ENCODE measurements at places on chromosomes 2 and 18.

DNA sequence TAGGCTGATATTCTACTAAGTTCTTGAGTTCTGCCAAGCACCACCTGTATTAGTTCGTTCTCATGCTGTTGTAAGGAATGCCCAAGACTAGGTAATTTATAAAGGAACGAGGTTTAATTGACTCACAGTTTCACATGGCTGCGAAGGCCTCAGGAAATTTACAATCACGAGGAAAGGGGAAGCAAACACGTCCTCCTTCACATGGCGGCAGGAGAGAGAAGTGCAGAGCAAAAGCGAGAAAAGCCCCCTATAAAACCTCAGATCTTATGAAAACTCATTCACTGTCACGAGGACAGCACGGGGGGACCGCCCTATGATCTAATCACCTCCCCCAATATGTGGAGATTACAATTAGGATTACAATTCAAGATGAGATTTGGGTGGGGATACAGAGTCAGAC lies 47.7 kb upstream of the YWHAQ start:
- DNase-seq, result no peak

- DNase-seq, result no peak
These were observed 294.9 kb downstream of the DYSF start for GRCh38 chr2:71748227-71748626.

DNA sequence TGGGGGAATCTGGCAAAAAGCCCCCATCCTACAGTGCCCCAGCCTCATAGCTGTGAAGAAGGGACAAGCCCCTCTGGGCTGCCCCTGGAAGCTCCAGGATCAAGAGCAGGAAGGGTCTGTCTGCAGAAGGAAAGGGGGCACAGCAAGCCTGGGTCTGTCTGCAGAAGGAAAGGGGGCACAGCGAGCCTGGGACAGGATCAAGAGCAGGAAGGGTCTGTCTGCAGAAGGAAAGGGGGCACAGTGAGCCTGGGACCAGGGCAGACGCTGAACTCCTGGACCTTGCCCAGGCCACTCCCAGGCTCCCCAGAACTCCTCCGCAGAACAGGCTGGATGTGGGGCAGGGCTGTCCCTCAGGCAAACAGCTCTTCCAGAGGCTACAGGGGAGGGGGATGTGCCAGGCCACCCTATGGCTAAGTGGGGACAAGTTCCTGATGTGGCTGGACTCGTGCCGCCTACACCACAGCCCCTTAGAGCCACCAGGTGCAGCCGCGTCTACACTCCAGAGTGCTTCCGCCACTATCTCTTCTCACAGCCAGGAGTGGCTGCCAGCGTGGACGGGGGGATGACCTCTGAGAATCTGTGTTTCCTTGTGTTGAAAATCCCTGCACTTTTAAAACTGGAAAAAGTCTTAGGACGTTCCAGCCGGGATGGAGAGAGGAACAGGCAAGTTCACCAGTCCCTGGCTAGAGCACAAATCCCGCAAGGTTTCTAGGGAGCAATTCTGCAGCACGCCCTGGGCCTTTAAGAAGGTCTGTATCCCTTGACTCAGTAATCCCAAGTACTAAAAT lies 20.8 kb downstream of the KIF1A start:
- DNase-seq, result no peak

- no peak for DNase-seq
These were observed 20.4 kb downstream of the CMPK2 start for GRCh38 chr2:6845312-6845711.

GRCh38 chr2:227163485-227163997 lies 464 bp downstream of the COL4A4 start:
- no peak for DNase-seq

- no peak for DNase-seq
These were observed 315.8 kb downstream of the ZNF516 start for GRCh38 chr18:76179257-76179656.

- DNase-seq, result no peak
These were observed 9.8 kb upstream of the KCNIP3 start for GRCh38 chr2:95287336-95287735.

- no peak for DNase-seq
These were observed 266.6 kb upstream of the ID2 start for GRCh38 chr2:8414946-8415879.

GRCh38 chr2:100235098-100235497 lies 87.2 kb downstream of the LONRF2 start:
- DNase-seq, result no peak

GRCh38 chr2:109528811-109529501 lies 84.8 kb downstream of the SEPTIN10 start:
- DNase-seq, result no peak

DNA sequence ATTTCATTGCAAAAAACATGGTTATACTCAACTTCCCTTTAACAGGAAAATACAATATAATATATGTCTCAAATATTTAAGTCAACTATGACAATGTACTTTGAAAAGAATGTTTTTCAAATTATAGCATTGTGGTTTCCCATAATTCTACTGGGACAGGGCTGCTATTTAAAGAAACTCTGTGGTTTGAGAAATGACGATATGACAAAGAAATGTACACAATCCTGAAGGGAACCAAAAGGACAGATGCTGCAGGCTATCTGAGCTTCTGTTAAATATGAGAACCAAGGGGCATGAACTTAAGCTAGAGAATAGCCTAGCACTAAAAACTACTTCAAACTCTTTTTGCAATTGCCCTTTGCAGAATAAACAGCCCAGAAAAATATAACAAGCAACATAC lies 415.9 kb downstream of the GRB14 start:
- DNase-seq, result no peak

- peak; percentile 53 for DNase-seq
These were observed 160.8 kb downstream of the KLHL29 start for GRCh38 chr2:23545811-23546210.

DNA sequence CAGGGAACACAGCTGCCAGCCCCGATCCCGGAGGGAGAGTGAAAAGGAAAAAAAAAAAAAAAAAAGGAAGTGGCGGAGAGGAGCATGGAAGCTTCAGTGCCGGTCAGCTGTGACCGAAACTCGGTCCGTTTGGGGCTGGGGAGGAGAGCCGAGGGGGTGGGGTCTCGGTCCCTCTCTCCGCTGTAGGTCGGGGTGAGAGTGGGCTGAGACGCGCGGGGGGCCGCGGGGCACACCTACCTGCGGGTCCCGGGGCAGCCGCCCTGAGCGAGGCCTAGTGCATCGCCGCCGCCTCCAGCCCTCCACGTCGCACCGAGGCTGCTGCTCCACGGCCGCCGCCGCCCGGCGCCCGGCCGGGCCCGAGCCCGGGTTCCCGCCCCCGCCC lies 536 bp downstream of the VPS54 start:
- DNase-seq, result peak; percentile 30

GRCh38 chr2:119204525-119204924 lies 19.1 kb upstream of the STEAP3 start:
- DNase-seq, result no peak

DNA sequence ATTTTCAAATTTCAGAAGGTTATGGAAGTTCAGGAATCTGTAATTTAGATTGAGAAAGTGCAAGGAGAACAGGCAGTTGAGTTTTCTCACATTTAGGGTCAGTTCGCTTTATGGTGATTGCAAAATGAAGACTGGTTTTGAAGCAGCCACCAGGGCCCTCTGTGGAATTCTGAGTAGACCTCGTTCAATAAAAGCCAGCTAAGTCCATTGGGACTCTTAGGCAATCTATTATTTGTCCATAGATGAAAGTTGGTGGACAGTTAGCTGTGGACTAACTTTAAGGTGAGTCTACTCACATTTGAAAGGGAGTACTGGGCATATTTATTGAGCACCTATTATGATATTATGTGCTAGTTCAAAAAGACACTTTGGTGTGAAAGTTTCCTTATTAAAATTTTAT lies 266.3 kb upstream of the LINC00305 start:
- DNase-seq, result no peak

GRCh38 chr2:239820836-239821693 lies 204.1 kb downstream of the NDUFA10 start:
- DNase-seq, result no peak

- no peak for DNase-seq
These were observed 402.5 kb upstream of the DDX18 start for GRCh38 chr2:117411983-117412382.

DNA sequence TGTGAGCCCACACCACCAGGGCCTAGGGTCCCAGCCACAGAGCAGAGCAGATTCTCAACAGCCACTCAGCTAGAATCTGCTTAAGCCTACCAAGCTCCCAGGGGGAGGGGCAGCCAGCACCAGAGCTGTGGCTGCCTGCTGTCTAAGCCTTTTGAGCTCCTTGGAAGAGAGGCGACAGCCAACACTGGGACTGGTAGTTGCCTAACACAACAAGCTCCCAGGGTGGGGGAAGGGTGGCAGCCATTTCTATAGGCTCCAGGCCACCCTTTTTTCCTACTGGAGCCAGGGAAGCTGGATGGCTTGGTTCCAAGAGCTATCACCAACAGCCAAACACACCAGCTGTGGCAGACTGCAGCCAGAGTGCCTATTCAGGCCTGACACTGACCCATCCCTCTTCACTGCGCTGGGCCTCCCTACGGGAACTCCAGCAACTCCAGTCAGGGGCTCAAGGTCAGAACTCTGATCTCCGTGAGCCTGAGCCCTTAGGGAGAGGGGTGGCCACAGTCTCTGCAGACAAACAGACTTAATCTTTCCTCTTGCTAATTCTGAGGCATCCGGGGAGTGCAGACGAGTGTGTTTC lies 1824.3 kb upstream of the CELF4 start:
- peak; percentile 39 for DNase-seq

GRCh38 chr2:118530976-118531375 lies 316.5 kb downstream of the EN1 start:
- no peak for DNase-seq

DNA sequence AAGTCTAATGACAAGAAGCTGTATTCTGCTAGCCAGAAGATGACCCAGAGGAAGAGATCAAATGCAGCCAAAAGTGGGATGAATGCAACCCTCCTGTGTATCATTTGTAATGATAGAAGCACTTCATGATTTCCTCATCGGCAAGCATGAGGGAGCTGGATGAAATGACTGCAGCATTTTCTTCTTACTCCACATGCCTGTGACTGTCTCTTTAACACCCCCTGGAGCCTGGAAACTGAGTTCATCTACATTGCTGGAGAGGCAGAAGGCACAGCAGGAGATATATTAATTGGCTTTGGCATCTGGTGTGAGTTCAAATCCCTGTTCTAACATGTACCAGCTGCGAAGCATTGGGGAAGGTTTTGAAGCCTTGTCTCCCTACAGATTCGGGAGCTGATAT lies 37.7 kb downstream of the ID2 start:
- DNase-seq, result no peak

GRCh38 chr2:33607905-33608304 lies 8.8 kb upstream of the FAM98A start:
- DNase-seq, result no peak

- DNase-seq, result no peak
These were observed 34.0 kb downstream of the TTLL4 start for GRCh38 chr2:218744615-218745014.

DNA sequence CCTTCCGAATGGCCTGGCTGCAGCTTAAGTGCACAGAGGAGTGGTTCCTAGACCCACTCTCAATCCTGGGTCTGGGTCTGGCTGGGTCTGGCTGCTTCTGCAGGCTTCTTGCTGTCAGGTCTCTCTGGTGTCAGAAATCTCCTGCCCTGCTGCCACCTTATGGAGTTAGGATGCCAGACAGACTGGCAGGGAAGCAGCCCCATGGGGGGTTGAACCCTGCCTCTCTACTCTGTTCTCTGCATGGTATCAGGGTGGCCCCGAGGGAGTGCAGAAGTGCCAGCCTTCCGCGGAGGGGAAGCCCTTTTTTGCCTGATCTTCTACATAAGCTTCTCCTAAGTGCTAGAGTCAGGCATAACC lies 89.4 kb downstream of the ZCCHC2 start:
- DNase-seq, result no peak

All from NCI-H1092 (cell line).